ENCODE measurements at places on chromosomes 2 and 18. TPM values are rescaled to one million over a fixed set of nuclear protein-coding genes. Genes with fewer than 3 reads are reported as not detected.

- no peaks in the 10 kb centered on the region for H3K36me3 ChIP-seq
- no peaks in the 10 kb centered on the region for H3K4me1 ChIP-seq
- peaks cover 12% of the 10 kb centered on the region for H3K27me3 ChIP-seq
- H3K4me3 ChIP-seq = no peak overlapping the region
- no peak overlapping the region for H3K27ac ChIP-seq
These were observed 176.0 kb downstream of the SMAD2 start for GRCh38 chr18:47754311-47755101.

DNA sequence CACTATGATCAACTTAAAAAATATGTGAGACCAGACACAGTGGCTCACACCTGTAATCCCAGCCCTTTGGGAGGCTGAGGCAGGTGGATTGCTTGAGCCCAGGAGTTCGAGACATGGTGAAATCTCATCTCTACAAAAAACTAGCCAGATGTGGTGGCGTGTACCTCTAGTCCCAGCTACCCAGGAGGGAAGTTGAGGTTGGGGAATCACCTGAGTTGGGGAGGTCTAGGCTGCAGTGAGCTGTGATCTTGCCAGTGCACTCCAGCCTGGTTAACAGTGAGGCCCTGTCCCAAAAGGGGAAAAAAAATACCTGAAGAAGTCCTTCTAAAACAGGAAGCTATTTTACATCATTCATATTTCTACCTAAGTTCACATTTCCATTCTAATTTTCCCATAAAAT lies 144.0 kb downstream of the EML6 start:
- H3K4me3 ChIP-seq = no peak overlapping the region
- H3K4me1 ChIP-seq = peaks cover 14% of the 10 kb centered on the region
- no peaks in the 10 kb centered on the region for H3K27me3 ChIP-seq

- H3K36me3 ChIP-seq = no peaks in the 10 kb centered on the region
- DNase-seq = no peak
- H3K27me3 ChIP-seq = no peaks in the 10 kb centered on the region
- H3K4me1 ChIP-seq = peaks cover 6% of the 10 kb centered on the region
- H3K4me3 ChIP-seq = no peak overlapping the region
These were observed 24.9 kb downstream of the MLPH start for GRCh38 chr2:237511885-237512405.

GRCh38 chr2:229137066-229137465 lies 134.0 kb downstream of the PID1 start:
- no peak overlapping the region for H3K4me3 ChIP-seq
- H3K27me3 ChIP-seq = no peaks in the 10 kb centered on the region
- no peak overlapping the region for H3K27ac ChIP-seq
- DNase-seq = no peak

DNA sequence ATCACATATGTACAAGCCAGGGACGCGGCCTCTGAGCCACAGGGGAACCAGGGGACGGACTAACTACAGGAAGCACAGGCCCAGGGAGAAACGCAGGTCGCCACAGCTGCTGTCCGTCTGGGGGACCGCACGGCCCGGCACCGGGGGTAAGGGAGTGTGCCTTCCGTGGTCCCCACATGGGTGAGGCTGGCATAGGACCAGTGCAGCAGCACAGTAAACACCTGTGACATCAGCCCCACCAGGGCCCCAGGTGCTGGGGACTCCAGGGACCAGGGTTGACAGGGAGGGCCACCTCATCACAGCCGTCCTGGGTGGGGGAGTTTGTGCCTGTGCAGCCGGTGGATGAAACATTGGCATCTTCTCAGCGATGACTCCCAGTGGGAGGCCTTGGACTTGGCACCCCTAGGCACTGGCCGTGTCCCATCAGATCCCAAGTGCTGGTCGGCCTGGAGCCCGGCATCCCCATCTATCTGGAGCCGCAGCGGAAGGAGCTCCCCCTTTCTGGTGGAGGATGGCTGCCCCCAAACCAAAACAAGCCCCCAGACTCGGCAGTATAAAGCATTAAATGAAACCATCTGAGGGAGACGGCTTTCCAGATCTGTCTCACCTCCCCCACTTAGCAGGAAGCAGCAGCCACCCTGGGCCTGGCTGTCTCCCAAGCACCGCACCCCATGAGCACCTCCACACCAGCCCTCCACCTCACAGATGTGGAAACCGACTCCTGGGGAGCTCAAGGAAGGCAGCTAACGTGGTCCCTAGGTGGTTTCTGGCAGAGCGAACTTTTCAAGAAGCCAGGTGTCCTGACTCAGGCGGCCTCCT lies 22.5 kb downstream of the AQP12A start:
- no peak for DNase-seq
- no peaks in the 10 kb centered on the region for H3K36me3 ChIP-seq
- no peak overlapping the region for H3K27ac ChIP-seq
- no peak overlapping the region for H3K4me3 ChIP-seq
- no peaks in the 10 kb centered on the region for H3K4me1 ChIP-seq
- H3K27me3 ChIP-seq = no peaks in the 10 kb centered on the region

- no peaks in the 10 kb centered on the region for H3K36me3 ChIP-seq
- H3K27me3 ChIP-seq = no peaks in the 10 kb centered on the region
- H3K27ac ChIP-seq = no peak overlapping the region
These were observed 138.1 kb upstream of the CHAC2 start for GRCh38 chr2:53629501-53629900.

- DNase-seq = no peak
- no peak overlapping the region for H3K4me3 ChIP-seq
- H3K4me1 ChIP-seq = no peaks in the 10 kb centered on the region
- no peaks in the 10 kb centered on the region for H3K36me3 ChIP-seq
- no peak overlapping the region for H3K27ac ChIP-seq
- H3K27me3 ChIP-seq = no peaks in the 10 kb centered on the region
These were observed 52.5 kb upstream of the LGALSL start for GRCh38 chr2:64401529-64401880.

DNA sequence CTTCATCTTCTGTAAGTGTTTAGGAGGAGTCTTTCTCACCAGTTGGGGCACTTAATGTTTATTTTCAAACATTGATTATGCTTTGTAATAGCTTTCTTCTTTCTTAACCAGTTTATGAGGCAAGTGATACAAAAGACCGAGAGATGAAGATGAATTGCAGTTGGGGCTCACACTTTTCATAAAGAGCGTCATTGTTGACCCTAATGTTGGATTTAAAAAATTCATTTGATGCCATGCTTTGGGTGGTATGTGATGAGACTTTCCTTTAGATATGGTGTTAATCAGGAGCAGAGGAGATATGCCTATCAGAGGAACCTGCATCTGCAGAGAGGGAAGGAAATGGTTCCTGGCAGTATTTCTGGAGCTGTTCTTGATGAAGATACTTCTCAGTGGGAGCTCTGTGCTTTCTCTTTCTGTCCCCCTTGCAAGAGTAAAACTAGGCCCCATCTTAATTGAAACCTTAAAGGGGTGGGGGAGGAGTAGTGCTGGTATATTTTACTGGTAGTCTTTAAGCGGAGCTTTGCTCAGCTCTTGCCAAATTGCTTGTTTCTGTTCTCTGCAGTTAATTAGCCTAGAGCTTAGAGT lies 2.3 kb downstream of the EML4 start:
- no peak overlapping the region for H3K27ac ChIP-seq
- no peak overlapping the region for H3K4me3 ChIP-seq
- H3K36me3 ChIP-seq = peaks cover 7% of the 10 kb centered on the region
- no peak for DNase-seq

- DNase-seq = peak; percentile 43
- peaks cover 14% of the 10 kb centered on the region for H3K4me1 ChIP-seq
- H3K4me3 ChIP-seq = no peak overlapping the region
- H3K27ac ChIP-seq = no peak overlapping the region
- H3K36me3 ChIP-seq = no peaks in the 10 kb centered on the region
These were observed 108.8 kb upstream of the TRIB2 start for GRCh38 chr2:12607971-12608370.

DNA sequence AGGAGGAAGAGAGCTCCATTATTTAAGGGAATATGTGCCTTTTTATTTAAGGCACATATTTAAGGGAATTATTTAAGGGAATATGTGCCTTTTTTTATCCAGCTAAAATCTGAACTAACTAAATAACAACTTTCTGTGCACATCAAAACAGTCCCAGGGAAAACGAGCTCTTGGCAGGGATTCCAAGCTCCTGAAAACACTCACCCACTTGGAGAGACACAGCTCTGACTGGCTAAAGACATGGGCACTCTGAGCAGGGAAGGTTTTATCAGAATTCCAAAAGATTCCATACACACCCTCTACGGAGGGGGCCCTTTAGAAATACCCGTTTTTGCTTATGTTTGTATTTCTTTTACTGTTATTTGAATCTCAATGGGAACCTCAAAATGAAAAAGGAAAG lies 181.0 kb downstream of the ZNF516 start:
- H3K27ac ChIP-seq = no peak overlapping the region
- no peaks in the 10 kb centered on the region for H3K4me1 ChIP-seq
- no peak for DNase-seq
- no peak overlapping the region for H3K4me3 ChIP-seq
- H3K27me3 ChIP-seq = no peaks in the 10 kb centered on the region
- no peaks in the 10 kb centered on the region for H3K36me3 ChIP-seq

- no peak for DNase-seq
- H3K27me3 ChIP-seq = no peaks in the 10 kb centered on the region
- H3K27ac ChIP-seq = no peak overlapping the region
- H3K36me3 ChIP-seq = no peaks in the 10 kb centered on the region
- no peaks in the 10 kb centered on the region for H3K4me1 ChIP-seq
These were observed 1642.6 kb upstream of the CELF4 start for GRCh38 chr18:39208190-39208589.

DNA sequence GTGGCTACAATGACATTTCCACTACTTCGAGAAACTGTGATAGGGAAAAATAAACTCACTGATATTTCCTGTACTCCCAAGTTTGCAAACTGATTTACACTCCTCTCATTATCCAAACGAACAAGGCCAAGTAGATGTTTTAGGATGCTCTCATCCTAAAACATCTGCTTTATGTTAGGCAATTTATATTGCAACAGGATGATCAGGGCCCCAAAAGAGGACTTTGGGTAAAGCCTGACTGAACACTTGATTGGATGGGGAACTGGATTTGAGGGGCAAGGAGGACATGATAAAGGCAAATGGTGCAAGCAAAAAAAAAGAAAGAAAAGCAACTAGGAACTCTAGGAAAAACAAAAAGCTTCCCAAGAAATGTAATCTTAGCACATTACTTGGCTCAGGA lies 2.1 kb upstream of the HES6 start:
- H3K27ac ChIP-seq = no peak overlapping the region
- H3K4me3 ChIP-seq = no peak overlapping the region
- peaks cover 12% of the 10 kb centered on the region for H3K36me3 ChIP-seq
- no peak for DNase-seq
- H3K27me3 ChIP-seq = peaks cover 14% of the 10 kb centered on the region
- peaks cover 4% of the 10 kb centered on the region for H3K4me1 ChIP-seq

- no peaks in the 10 kb centered on the region for H3K36me3 ChIP-seq
- DNase-seq = no peak
- no peaks in the 10 kb centered on the region for H3K4me1 ChIP-seq
- no peaks in the 10 kb centered on the region for H3K27me3 ChIP-seq
- no peak overlapping the region for H3K27ac ChIP-seq
These were observed 442.8 kb upstream of the CHST9 start for GRCh38 chr18:27627927-27628326.

DNA sequence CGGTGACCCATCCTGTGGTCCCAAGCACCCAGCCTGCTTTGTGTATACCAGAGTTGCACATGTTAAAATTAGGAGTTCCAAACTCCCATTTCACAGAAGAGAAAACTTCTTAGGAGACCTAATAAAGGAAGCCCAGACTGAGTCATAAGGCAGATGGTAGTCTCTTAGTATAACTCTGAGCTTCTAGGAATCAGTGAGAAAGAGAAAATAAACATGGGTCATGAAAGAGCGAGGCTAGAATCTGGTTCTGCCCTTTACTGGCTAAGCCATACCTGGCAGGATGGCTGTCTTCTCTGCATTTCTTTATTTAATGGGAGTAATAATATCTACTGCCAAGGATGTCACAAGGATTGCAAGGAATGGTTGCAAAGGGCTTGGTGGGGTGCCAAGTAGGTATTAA lies 101.2 kb upstream of the TRIB2 start:
- H3K4me1 ChIP-seq = peaks cover 14% of the 10 kb centered on the region
- H3K36me3 ChIP-seq = no peaks in the 10 kb centered on the region
- no peak for DNase-seq
- H3K27me3 ChIP-seq = no peaks in the 10 kb centered on the region
- H3K27ac ChIP-seq = no peak overlapping the region

DNA sequence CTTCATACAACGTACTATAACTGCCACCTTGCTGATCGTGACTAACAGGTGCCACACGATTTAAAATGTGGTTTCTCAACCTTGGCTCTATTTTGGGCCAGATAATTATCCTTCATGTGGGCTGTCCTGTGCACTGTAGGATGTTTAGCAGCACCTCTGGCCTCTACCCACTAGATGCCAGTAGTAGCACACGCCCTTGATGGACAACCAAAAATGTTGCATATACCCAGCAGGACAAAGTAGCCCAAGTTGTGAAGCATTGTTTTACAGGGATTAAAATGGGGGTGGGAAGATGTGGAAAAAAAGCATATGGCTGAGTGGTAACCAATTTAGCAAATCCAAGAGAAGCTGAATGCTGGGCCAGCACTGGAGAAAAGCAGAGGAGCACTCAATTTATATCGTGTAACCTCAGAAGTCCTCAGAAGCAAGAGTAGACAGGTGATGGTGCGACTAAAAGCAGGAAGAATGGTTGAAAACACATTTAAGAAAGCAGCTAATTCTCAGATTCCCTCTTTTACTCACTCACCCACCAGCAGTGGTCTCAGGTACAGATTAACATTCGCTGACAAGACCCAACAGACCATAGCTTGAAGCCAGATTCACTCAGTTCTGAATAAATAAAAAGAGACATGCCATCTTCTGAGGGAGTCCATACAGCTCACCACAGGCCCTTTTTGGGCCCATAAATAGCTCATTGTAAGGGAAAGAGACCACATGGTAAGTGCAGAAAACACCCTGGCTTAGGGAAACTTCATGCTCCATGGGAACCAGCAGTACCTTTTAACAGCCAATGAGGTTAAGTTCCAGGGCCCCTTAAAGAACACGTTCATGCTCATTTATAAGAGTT lies 50.6 kb downstream of the RAPH1 start:
- no peaks in the 10 kb centered on the region for H3K27me3 ChIP-seq
- no peak overlapping the region for H3K27ac ChIP-seq
- H3K4me3 ChIP-seq = no peak overlapping the region
- peaks cover 2% of the 10 kb centered on the region for H3K36me3 ChIP-seq

GRCh38 chr18:57984490-57985115 lies 59.4 kb upstream of the NEDD4L start:
- no peaks in the 10 kb centered on the region for H3K27me3 ChIP-seq
- no peak for DNase-seq
- no peaks in the 10 kb centered on the region for H3K36me3 ChIP-seq
- H3K4me1 ChIP-seq = no peaks in the 10 kb centered on the region
- H3K4me3 ChIP-seq = no peak overlapping the region
- no peak overlapping the region for H3K27ac ChIP-seq

CD8B2 gene
- total RNA-seq = 0.10 TPM

PROKR1 gene
- total RNA-seq = not detected

FAM161A gene
- total RNA-seq = 5.0 TPM

APCDD1 gene
- not detected for total RNA-seq

RNF149 gene
- 27.1 TPM for total RNA-seq

All from activated naive CD4-positive, alpha-beta T cell treated with anti-CD3 and anti-CD28 coated beads for 36 hours (primary cell).